ENCODE measurements at places on chromosomes 2 and 18.

DNA sequence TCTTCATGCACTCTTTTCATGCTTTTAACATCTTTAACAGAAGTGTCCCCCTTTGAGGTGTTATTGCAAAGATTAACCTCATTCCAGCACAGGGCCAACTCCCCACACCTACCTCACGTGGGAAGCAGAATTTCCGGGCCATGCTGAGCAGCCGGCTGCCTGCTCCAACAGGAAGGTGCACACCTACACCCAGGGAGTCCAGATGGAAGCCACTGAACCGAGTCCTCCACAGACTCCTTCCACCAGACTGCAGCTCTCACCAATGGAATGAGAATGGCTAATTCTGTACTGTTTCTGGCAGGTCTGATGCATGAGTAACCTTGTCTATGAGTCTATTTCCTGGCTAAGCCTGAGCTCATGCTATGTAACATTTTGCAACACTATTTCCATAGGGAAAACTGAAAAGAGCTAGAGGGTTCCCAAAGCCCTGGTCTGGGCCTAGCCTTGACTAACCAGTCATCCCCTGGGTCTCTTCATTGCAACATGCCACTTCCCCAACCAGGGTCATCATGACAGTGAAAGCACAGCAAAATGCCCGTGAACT is 11.0 kb downstream of the ERFE start:
- DNase-seq, result no peak

DNA sequence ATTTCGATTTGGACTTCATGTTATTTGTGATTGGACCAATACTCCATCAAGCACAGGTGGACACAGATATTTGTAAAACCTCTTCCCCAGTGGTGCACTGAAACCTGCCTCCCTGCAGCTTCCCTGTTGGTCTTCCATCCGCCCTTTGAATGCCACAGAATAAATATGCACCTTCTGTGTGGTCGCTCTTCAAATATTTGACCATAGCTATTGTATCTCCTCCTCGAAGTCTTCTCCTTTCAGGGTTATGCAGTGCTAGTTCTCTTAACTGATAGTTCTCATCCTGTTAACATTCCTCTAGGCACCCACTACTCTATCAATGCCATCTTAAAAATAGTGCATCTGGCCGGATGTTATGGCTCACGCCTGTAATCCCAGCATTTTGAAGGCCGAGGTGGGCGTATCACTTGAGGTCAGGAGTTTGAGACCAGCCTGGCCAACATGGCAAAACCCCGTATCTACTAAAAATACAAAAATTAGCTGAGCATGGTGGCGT is 12.5 kb downstream of the SPATS2L start:
- DNase-seq, result no peak

DNA sequence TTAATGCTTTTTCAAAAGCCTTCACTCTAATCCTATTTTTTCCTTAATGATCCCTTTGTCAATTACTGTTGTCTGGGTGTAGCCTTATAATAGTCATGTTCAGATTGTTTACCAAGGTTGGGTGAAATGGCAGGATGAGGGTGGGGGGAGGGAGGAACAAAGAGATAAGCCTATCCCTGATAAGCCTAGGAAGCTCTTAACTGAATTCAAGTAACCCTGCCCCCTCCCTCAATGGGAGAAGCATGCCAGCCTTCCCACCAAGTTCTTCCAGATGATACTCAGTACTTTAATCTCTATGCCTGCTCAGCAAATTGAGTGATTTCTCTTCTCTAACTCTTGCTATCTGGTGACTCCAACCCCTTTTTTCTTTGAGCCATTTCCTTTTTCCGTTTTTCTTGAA is 180.3 kb upstream of the ETAA1 start:
- no peak for DNase-seq

DNA sequence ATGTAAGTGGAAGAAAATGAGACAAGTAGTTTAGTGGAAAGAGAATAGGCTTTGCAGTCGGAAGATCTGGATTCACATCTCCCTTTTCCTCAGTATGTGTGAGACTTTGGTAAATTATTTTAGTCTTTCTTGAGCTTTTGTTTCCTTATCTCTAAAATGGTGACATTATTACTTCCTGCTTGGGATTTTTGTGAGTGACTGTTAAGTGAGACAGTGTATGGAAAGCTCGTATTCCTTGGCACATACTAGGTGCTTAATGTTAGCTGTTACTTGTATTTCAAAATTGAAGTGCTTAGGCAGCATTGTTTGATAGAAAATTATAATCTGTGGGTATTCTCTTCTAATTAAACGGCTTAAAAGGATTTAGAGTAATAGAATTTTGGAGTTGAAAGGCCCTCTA is 2.0 kb downstream of the ZNF638 start:
- no peak for DNase-seq

DNA sequence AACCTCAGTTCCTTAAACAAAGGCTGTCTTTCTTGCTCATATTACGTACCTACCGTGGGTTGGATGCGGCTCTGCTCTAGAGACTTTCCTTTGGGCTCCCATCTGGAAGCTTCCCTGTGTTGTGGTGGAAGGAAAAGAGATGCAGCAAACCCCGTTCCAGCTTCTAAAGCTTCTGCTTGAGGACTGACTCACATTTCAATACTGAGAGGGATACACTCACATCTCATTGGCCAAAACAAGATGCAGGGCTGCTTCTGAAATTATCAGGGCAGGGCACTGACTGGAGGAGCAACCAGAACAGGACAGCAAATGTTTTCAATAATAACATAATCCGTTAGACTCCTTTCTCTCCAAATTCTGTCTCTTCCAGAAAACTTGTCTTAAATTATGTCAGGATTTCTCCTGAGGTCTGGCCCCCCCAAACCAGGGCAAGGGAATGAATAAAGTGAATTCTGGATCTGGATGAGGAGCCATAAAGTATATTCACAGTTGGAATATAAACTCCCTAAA is 4.5 kb upstream of the MYO5B start:
- no peak for DNase-seq

- DNase-seq, result no peak
Measured at GRCh38 chr2:74947703-74948102, 10.7 kb upstream of the POLE4 start.

DNA sequence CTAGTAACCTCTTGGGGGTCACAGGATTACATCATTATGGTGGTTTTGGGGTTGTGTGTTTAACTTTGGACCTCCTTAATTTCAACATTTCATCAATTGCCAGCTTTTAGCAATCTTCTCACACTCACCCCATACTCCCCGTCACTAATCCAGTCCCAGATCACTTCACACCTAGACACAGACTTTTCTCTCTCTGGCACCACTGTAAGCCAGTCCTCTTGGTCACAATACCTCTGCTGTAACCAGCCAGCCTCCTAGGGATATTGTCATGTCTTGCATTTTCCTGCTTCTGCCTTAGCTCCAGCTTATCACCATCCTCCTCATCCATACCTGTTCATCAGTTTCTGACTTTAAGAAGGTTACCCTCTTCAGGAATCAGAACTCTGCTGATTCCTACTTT is 1.6 kb upstream of the STK17B start:
- DNase-seq, result no peak

DNA sequence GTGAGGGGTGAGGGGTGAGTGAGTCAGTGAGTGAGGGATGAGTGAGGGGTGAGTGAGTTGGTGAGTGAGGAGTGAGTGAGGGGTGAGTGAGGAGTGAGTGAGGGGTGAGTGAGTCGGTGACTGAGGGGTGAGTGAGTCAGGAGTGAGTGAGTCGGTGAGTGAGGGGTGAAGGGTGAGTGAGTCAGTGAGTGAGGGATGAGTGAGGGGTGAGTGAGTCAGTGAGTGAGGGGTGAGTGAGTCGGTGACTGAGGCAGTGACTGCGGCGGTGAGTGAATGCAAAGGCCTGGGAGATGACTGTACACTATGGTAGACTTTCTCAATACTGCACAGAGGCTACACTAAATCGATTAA is 16.6 kb downstream of the THAP4 start:
- no peak for DNase-seq

GRCh38 chr2:211132573-211132972 is 576.2 kb downstream of the CPS1 start:
- no peak for DNase-seq
